Effector memory CD4-positive, alpha-beta T cell (primary cell): ENCODE measurements at places on chromosomes 5 and 9.

GRCh38 chr5:62786099-62786498, 207.5 kb downstream of the LRRC70 start:
- H3K4me1 ChIP-seq, result no peaks in the 10 kb centered on the region
- DNase-seq, result no peak
- no peaks in the 10 kb centered on the region for H3K27me3 ChIP-seq
- H3K4me3 ChIP-seq, result no peak overlapping the region

- H3K27ac ChIP-seq, result no peak overlapping the region
- no peak for DNase-seq
- no peaks in the 10 kb centered on the region for H3K4me1 ChIP-seq
- no peak overlapping the region for H3K4me3 ChIP-seq
- H3K36me3 ChIP-seq, result no peaks in the 10 kb centered on the region
- H3K27me3 ChIP-seq, result no peaks in the 10 kb centered on the region
These were observed 193.4 kb downstream of the ATPSCKMT start for GRCh38 chr5:10056228-10056760.

DNA sequence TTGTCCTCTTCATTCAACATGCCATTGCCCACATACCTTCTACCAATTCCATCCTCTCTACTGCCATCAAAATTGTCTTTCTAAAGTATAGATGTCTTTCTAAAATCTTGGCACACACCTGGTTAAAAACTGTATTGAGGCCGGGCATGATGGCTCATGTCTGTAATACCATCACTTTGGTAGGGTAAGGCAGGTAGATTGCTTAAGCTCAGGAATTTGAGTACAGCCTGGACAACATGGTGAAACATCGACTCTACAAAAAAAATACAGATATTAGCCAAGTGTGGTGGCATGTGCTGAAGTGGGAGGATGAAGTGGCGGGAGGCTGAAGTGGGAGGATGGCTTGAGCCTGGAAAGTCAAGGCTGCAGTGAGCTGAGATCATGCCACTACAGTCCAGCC, 412.1 kb downstream of the TMEM38B start:
- H3K27ac ChIP-seq, result no peak overlapping the region
- DNase-seq, result no peak
- H3K4me3 ChIP-seq, result no peak overlapping the region
- H3K4me1 ChIP-seq, result no peaks in the 10 kb centered on the region
- no peaks in the 10 kb centered on the region for H3K27me3 ChIP-seq

GRCh38 chr5:64384765-64385164, 121.0 kb upstream of the RGS7BP start:
- no peaks in the 10 kb centered on the region for H3K4me1 ChIP-seq
- H3K27ac ChIP-seq, result no peak overlapping the region
- H3K36me3 ChIP-seq, result no peaks in the 10 kb centered on the region
- no peak for DNase-seq
- H3K27me3 ChIP-seq, result no peaks in the 10 kb centered on the region
- no peak overlapping the region for H3K4me3 ChIP-seq

GRCh38 chr5:117679046-117679445, 1104.4 kb upstream of the SEMA6A start:
- H3K36me3 ChIP-seq, result no peaks in the 10 kb centered on the region
- no peak overlapping the region for H3K27ac ChIP-seq
- H3K27me3 ChIP-seq, result no peaks in the 10 kb centered on the region
- DNase-seq, result no peak
- no peak overlapping the region for H3K4me3 ChIP-seq

DNA sequence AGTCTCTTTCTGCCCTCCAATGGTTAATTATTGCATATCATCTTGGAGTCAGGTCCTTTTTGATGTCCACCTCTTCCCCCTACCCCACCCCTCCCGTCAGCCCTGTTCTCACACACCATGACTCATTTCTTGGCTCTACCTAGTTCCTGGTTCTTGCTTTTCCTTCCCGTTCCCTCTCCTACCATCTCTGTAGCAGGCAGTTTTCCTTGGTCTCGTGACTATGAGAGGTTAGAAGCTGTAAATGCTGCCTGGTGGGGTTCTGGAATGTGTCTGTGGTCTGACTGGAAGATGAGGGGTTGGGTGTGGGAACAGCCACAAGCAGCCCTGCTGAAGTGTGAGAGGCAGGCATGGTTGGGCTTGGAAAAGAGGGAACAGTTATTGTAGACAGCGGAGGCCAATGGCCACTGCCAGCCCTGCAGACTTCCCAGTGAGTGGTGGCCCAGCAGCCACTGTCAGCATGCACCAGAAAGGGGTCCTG, 18.2 kb downstream of the SLC22A5 start:
- DNase-seq, result no peak
- H3K4me3 ChIP-seq, result no peak overlapping the region
- H3K36me3 ChIP-seq, result no peaks in the 10 kb centered on the region
- H3K4me1 ChIP-seq, result peaks cover 8% of the 10 kb centered on the region

DNA sequence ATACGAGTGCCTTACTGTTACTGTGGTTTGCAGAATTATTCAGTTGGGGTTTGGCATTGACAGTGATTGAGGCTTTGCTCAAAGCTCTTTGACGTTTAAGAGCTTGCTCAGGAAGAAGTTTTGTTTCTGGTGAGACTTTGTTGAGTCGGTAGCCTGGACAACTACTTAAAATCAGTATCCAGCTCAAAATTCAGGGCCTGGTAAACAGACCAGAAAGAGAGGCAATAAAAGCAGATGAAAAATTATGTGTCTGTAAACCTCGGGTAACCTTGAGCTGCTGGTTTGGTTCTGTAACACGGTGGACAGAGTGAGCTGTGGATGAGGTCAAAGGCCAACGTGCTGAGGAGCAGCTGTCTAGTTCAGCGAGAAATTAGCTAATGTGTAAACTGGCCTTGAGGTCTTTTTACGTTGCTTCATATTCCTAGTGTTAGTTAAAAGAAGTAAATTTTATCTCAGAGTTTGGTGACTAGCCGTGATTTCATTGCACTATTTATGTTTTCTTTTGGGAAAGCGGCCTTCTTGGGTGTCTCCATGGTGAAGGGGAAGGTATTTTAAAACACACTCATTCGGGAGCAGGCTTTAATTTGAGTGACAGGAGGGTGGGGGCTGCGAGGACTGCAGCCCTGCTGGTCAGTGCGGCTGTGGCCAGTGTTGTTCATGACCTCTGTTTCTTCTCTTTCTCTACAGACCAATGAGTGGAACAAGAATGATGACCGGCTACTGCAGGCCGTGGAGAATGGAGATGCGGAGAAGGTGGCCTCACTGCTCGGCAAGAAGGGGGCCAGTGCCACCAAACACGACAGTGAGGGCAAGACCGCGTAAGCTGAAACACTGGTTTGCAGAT, 82.0 kb upstream of the TTC23L start:
- no peak overlapping the region for H3K4me3 ChIP-seq
- no peak for DNase-seq
- H3K36me3 ChIP-seq, result no peaks in the 10 kb centered on the region
- no peaks in the 10 kb centered on the region for H3K27me3 ChIP-seq
- H3K27ac ChIP-seq, result no peak overlapping the region

DNA sequence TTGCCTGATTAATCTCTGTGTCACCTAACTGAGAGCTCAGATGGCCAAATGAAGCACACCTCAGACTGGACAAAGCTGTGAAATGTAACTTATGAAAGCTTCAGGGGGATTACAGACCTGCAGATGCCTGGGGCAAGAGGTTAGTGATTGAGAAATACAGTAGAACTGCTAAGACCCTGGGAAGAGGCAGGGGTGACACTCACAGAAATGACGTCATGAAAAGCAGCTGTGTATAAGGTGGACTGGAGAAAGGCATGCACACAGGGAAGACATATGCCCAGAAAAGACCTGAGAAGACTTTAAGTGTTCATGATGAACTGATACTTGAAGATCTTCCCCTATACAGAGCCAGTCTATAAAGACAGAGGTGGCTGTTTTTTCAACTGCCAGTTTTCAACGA, 49.3 kb upstream of the SPTLC1 start:
- no peak overlapping the region for H3K27ac ChIP-seq
- no peaks in the 10 kb centered on the region for H3K4me1 ChIP-seq
- no peaks in the 10 kb centered on the region for H3K27me3 ChIP-seq

DNA sequence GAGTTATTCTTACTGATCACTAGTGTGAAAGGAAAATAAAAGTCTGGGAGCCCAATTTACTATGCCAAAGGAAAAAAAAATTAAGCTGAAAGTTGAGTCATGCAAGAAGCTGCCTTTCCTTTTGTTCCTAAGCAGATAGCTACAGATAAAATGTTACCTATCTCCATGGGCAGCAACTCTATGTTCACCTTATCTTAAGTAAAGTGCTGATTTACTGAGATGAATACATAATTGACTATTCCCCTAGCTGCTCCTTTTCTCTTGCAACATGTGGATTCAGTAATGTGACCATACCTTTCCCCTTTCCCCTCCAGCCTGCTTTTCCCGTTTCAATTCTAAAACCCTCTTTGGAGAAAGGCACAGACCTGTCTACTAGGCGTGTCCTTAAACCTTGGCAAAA, 62.7 kb upstream of the NR5A1 start:
- no peaks in the 10 kb centered on the region for H3K27me3 ChIP-seq
- H3K4me3 ChIP-seq, result no peak overlapping the region
- H3K36me3 ChIP-seq, result no peaks in the 10 kb centered on the region
- no peaks in the 10 kb centered on the region for H3K4me1 ChIP-seq
- H3K27ac ChIP-seq, result no peak overlapping the region

- no peaks in the 10 kb centered on the region for H3K4me1 ChIP-seq
- no peak overlapping the region for H3K27ac ChIP-seq
- DNase-seq, result no peak
- H3K36me3 ChIP-seq, result no peaks in the 10 kb centered on the region
These were observed 71.0 kb downstream of the FER start for GRCh38 chr5:108818613-108819272.

- peak overlapping the region; percentile 52 for H3K4me3 ChIP-seq
- H3K27me3 ChIP-seq, result no peaks in the 10 kb centered on the region
- H3K4me1 ChIP-seq, result peaks cover 31% of the 10 kb centered on the region
These were observed 1.7 kb upstream of the PTGER4 start for GRCh38 chr5:40678026-40678425.

- H3K4me1 ChIP-seq, result no peaks in the 10 kb centered on the region
- H3K36me3 ChIP-seq, result no peaks in the 10 kb centered on the region
- H3K27me3 ChIP-seq, result no peaks in the 10 kb centered on the region
- no peak overlapping the region for H3K4me3 ChIP-seq
- no peak for DNase-seq
These were observed 374.8 kb downstream of the KIAA0825 start for GRCh38 chr5:94243612-94244011.

GRCh38 chr9:124267271-124267807, 9.6 kb downstream of the NEK6 start:
- H3K4me1 ChIP-seq, result no peaks in the 10 kb centered on the region
- no peak overlapping the region for H3K4me3 ChIP-seq
- no peaks in the 10 kb centered on the region for H3K36me3 ChIP-seq
- H3K27me3 ChIP-seq, result no peaks in the 10 kb centered on the region
- DNase-seq, result no peak

DNA sequence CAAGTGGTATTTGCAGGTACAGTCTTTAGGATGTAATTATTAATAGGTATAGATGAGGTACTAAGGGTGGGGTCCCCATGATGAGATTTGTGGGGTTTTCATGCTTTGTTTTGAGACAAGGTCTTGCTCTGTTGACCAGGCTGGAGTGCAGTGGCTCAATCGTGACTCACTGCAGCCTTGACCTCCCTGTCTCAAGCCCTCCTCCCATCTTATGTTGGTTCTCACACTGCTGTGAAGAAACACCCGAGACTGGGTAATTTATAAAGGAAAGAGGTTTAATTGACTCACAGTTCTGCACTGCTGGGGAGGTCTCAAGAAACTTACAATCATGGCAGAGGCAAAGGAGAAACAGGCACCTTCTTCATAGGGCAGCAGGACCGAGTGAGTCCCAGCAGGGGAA, 217.5 kb downstream of the CDK5RAP2 start:
- H3K27ac ChIP-seq, result no peak overlapping the region
- H3K4me3 ChIP-seq, result no peak overlapping the region
- H3K4me1 ChIP-seq, result no peaks in the 10 kb centered on the region
- no peaks in the 10 kb centered on the region for H3K36me3 ChIP-seq

DNA sequence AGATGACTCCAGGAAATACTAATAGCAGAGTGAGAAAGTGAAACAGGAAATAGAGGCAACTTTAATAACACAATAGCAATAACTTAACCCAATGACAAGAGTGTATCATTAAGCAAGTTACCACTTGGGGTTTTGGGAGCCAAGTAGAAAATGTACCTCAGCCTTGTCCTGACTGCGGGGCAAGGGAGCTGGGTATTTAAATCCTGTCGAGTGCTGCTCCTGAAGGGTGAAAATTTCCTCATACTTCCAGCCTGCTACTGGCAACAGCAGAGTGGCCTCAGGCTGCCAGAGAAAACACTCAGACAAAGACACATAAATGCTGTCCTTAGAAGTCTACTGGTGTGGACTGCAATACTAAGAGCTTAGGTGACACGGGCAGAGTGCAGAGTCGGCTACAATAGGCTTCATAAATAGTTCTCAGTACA, 112.5 kb upstream of the EMB start:
- H3K27ac ChIP-seq, result no peak overlapping the region
- no peaks in the 10 kb centered on the region for H3K27me3 ChIP-seq
- no peaks in the 10 kb centered on the region for H3K4me1 ChIP-seq
- no peaks in the 10 kb centered on the region for H3K36me3 ChIP-seq

- no peaks in the 10 kb centered on the region for H3K4me1 ChIP-seq
- no peaks in the 10 kb centered on the region for H3K36me3 ChIP-seq
- no peak for DNase-seq
These were observed 32.0 kb downstream of the SEMA5A start for GRCh38 chr5:9513827-9514226.

DNA sequence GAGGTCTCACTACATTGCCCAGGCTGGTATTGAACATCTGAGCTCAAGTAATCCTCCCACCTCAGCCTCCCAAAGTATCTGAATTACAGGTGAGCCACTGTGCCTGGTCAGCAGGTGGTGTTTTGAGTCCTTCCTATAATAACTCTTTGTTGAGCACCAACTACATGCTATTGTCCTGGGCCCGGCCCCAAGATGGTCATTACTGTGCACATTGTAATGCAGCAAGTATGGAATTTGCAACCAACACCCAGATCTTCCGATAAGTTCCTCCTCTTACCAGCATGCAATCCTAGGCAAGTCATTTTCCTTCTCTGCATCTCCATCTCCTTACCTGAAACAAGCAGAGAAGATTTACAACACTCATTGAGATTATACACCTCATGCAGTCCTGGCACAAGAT, 510.3 kb upstream of the KLF4 start:
- DNase-seq, result no peak
- H3K27me3 ChIP-seq, result no peaks in the 10 kb centered on the region
- H3K4me1 ChIP-seq, result no peaks in the 10 kb centered on the region
- H3K4me3 ChIP-seq, result no peak overlapping the region
- no peaks in the 10 kb centered on the region for H3K36me3 ChIP-seq
- no peak overlapping the region for H3K27ac ChIP-seq
